ENCODE measurements at places on chromosomes 16 and 17.

DNA sequence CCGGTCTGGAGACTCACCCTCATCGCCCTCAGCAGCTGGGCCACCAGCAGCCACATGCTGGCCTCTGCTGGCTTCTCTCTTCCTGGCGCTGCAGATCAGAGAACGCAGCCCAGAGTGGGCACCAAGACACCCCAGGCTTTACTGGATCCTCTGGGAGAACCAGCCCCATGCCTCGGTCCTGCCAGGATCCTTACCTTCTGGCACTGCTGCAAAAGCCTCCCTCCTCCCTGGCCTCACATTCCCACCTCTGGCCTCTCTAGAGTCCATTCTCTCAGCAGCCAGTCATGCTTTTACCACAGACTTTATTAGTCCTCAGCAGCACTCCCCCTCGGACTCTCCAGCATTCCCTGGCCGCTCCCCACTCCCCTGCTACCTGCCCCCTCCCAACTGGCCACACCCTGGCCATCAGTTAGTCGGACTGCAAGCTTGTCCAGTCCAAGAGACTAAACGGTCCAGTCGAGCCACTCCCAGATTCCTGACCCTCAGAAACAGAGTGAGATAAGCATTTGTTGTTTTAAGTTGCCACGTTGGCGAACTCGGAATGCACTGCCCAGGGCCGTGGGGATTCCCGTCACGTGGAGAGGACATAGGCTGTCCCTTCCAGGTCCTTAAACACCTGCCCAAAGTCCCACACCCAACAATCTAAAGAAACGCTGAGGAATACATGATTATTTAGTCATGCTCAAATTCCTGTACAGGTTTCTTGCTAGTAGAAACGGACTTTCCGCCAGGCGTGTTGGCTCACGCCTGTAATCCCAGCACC, 5.9 kb upstream of the SPG7 start:
- DNase-seq = no peak

DNA sequence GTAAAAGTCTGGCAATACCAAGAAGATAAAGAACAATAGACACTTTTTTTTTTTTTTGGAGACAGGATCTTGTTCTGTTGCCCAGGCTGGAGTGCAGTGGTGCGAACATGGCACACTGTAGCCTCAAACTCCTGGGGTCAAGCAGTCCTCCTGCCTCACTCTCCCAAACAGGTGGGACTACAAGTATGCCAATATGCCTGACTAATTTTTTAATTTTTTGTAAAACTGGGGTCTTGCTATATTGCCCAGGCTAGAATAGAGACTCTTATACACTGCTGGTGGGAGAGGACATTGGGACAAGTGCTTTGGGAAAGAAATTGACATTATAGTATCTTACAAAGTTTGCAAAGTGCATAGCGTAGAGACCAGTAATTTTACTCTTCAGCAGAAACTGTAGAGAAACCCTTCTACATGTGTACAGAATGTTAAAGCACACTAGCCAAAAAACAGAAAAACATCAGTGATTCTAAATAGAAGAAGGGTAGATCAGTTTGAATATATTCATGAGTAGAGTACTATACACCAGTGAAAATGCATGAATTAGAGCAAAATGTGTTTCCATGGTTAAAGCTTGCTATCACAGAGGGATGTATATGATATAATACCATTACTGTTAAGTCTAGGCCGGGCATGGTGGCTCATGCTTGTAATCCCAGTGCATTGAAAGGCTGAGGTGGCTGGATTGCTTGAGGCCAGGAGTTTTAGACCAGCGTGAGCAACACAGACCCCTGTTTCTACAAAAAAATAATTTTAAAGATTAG, 7.0 kb upstream of the EFNB3 start:
- DNase-seq = no peak

GRCh38 chr16:9364721-9365369, 273.4 kb downstream of the HAPSTR1 start:
- no peak for DNase-seq

GRCh38 chr16:57244463-57244766, 644 bp upstream of the ARL2BP start:
- DNase-seq = no peak

DNA sequence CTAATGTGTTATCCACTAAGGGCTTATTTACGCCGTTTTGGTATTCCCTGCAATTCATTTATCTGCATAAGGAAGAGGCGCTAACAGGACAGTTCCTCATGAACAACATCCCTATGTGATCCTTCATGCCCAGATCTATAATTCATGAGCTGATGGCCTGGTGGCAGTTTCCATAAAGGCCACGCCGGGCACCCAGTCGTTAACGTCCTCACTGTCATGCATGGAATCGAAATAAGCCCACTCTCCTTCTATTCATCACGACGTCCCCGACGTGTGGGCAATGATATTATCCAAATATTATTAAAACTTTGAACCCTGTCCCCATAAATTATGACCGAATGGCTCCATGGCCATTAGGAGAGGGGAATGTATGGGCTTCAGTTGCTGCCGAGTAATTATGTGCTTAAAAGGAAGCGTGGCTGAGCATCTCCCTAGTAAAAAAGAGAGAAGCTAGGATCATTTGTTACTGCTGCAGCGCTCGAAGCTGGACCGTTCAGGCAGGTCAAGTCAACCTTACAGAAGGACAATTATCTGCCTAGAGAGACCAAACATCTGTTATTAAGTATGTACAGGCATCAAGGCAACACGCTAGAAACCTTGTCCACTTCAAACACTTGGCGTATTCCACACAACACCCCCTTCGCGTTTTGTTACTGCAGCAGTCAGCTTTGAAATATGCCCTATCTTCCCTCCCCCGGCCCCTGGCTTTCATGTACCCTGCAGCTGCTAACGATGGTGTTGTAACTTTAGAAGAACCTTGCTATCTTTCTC, 94.0 kb upstream of the SALL1 start:
- no peak for DNase-seq

DNA sequence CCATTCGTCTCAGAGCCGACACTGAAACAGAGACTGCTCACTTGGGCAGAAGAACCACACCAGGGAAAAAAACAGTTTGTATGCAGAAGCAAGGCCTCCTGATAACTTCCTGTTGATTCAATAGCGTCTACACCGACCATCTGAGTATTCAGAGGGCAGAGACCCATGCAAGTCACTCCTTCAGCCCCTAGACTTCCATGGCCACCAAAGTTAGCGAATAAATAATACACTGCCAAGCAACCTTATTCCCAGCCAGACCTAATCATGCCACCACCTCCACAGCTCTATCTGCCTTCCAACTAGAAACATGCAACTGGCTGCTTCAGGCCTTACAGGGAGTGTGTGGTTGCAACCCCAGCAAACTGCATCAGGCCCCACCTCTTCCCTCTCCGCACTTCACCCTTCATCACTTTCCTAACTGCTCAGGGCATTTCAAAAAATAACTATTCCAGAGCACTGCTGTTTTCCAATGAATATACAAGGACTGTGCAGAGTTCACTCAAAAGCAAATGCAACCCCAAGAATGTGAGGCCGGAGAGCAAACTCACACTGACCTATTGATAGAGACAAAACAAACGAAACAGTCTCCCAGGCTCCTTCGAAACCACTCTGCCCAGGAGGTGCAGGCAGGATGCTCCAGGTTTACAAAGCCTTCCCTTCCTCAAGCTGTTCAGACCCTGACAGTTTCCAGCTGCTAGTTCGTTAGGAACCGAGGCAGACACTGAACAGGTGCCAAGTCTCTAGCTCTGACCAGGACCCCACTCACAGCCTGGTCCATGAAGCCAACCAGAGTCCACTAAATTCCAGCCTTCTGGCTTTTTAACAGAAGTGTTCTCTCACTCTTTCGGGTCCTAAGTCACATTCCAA, 3.6 kb downstream of the USP7 start:
- no peak for DNase-seq

- peak; percentile 85 for DNase-seq
These were observed 48.3 kb downstream of the HIC1 start for GRCh38 chr17:2102931-2103809.

DNA sequence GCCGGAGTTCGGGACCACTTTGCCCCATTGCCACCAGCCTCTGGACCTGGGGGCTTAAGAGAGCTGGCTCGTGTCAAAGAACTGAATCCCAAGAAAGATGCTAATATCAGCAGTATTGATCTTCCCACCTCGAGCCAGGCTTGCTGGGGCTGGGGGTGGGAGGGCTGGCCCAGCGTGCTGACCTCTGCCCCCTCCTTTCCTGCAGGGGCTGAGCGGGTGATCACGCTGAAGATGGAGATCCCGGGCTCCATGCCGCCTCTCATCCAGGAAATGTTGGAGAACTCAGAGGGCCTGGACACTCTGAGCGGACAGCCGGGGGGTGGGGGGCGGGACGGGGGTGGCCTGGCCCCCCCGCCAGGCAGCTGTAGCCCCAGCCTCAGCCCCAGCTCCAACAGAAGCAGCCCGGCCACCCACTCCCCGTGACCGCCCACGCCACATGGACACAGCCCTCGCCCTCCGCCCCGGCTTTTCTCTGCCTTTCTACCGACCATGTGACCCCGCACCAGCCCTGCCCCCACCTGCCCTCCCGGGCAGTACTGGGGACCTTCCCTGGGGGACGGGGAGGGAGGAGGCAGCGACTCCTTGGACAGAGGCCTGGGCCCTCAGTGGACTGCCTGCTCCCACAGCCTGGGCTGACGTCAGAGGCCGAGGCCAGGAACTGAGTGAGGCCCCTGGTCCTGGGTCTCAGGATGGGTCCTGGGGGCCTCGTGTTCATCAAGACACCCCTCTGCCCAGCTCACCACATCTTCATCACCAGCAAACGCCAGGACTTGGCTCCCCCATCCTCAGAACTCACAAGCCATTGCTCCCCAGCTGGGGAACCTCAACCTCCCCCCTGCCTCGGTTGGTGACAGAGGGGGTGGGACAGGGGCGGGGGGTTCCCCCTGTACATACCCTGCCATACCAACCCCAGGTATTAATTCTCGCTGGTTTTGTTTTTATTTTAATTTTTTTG, 8.5 kb downstream of the GJD3 start:
- DNase-seq = peak; percentile 44

GRCh38 chr16:58906981-58907715, 173.0 kb upstream of the GOT2 start:
- no peak for DNase-seq
